NCI-H446 (cell line): ENCODE measurements at places on chromosomes 13 and 19.

DNA sequence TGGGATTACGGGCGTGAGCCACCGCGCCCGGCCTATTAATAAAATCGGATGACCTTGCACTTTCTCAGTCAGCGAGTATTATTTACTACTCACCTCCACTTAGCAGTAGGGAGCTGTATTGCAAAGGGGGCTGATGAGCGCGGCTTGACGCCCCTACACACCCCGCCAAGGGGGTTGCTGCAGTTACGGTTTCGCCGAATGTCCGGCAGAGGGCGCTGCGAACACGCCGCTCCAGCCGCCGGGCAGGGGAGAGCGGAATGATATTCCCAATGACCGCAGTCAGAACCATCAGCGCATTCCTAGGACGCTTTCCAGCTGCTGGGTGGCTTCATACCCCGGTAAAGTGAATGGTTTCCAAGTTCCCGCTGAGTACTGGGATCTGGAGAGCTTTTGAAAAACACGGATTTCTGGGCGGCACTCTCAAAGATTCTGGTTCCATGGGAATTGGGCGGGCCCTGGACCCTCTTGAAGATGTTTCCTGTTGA is 30.0 kb upstream of the TPT1 start:
- no peak for DNase-seq

DNA sequence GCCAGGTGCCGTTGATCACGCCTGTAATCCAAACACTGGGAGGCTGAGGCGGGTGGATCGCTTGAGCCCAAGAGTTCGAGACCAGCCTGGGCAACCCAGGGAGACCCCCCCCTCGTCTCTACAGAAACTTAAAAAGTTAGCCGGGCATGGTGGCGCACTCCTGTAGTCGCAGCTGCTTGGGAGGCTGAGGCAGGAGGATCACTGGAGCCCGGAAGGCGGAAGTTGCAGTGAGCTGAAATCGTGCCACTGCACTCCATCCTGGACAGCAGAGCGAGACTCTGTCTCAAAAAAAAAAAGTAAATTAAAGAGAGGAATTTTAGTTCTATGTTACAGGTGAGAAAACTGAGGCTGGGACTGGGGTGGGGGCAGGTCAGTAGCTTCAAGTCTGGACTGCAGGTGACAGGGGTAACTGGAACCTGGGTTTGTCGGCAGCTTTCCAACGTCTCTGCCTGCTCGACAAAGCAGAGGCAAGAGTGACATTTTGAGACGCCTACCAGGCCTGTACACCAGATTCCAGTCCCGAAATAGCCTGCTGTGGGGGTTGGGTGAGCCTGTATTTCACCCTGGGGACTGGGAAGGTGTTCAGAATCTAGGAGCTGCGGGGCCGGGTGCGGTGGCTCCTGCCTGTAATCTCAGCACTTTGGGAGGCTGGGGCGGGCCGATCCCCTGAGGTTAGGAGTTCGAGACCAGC is 1.2 kb downstream of the SELENOW start:
- DNase-seq, result no peak

GRCh38 chr19:493391-494170 is 2.7 kb upstream of the MADCAM1 start:
- DNase-seq, result no peak

- no peak for DNase-seq
Observed at GRCh38 chr13:29382021-29382420, 213.5 kb downstream of the SLC7A1 start.

DNA sequence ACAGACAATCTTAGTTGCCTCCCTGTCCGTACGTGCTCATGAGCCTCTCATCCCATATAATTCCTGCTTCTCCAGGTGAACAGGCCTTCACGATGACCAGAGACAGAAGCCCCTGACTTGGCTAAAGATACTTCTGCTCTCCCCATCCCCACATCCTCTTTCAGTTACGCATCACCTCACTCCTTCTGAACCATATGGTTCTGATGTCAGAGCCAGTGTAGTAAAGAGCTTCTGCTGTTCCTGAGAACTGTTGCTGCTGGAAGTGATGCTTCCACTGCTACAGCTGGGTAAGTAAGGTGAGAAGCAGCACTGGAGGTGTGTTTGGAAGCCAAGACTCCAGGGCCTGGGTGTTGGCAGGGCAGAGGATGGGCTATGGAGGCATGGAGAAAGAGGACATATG is 12.9 kb downstream of the SIGLECL1 start:
- no peak for DNase-seq

- no peak for DNase-seq
Observed at GRCh38 chr13:46113596-46113995, 8.8 kb upstream of the CPB2 start.

DNA sequence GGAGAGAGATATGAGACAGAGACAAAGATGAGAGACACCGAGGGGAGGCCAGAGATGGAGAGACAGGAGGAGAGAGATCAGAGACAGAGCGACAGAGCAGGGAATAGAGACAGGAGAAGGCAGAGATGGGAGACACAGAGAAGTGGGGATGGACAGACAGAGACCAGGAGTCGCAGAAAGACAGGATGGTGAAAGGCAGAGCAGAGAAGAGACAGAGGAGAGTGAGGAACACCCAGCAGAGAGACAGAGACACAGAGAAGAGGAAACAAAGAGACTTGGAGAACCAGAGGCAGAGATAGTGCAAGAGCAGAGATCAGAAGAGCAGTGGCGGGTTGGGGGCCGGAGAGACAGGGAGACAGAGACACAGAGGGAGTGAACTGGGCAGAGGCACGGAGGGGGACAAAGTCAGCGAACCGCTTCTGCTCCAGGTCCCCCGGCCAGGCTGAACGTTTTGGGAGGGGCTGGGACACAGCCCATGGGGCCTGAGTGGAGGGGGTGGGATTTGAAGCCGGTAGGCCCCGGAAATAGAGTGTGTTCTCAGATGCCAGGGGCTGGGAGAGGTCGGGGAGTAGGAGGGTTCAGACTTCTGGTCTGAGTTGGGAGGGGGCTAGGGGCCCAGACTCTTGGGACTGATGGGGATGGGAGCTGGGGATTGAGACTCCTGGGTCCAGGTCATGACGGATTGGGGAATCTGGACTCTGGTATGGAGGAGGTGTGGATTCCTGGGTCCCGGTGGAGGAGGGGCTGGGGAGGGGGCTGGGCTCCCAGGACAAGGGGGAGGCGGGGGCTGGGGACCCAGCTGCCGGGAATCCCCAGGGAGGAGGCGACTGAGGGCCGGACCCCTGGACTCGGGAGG is 654 bp downstream of the ZNF579 start:
- DNase-seq, result no peak

- no peak for DNase-seq
Observed at GRCh38 chr13:25657157-25657556, 285.4 kb downstream of the ATP8A2 start.

DNA sequence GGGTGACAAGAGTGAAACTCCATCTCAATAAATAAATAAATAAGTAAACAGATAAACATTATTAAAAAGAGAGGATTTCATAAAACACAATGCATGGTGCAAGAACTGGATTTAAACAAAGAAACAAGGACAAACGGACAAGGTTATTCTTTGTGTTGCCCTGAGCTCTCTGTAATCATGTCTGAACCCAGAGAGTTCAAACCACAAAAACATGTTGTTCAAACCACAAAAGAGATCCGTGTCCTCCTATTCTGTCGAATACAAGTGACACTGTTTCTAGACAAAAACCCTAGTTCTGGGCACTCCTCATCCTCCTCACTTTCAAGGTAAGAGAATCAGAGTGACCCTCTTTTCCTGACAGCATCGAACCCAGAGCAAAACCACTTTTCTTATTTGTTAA is 4.6 kb upstream of the TPRX2 start:
- no peak for DNase-seq

- DNase-seq, result peak; percentile 52
Observed at GRCh38 chr13:94549232-94550061, 46.5 kb downstream of the TGDS start.

GRCh38 chr19:48874303-48875135 is 2.3 kb downstream of the PPP1R15A start:
- DNase-seq, result no peak

- no peak for DNase-seq
Observed at GRCh38 chr19:15154002-15154612, 46.7 kb downstream of the NOTCH3 start.

- DNase-seq, result no peak
Observed at GRCh38 chr19:45141203-45141900, 19.4 kb downstream of the NKPD1 start.

- no peak for DNase-seq
Observed at GRCh38 chr19:3201072-3201700, 15.5 kb downstream of the NCLN start.

DNA sequence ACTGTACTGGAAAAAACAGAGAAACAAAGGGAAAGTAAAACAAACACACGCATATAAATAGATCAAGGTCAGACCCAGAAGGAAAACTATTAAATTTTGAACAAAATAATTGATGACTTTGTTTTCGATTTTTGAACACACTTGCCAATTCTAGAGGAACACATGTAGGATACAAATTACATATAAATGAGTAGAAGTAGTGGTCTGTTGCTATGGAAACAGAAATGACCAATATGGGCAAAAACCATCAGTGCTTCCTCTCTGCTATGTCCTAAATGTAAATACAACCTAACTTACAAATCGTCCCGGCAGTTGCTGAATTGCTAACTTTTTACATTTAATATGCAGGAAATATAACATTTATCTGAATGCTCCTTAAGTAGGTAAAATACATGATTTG is 65.2 kb upstream of the POSTN start:
- no peak for DNase-seq
